T1000 (cell line): ENCODE measurements at places on chromosomes 7 and 10.

- no peak for DNase-seq
Measured at GRCh38 chr7:70053421-70053820, 455.1 kb downstream of the AUTS2 start.

DNA sequence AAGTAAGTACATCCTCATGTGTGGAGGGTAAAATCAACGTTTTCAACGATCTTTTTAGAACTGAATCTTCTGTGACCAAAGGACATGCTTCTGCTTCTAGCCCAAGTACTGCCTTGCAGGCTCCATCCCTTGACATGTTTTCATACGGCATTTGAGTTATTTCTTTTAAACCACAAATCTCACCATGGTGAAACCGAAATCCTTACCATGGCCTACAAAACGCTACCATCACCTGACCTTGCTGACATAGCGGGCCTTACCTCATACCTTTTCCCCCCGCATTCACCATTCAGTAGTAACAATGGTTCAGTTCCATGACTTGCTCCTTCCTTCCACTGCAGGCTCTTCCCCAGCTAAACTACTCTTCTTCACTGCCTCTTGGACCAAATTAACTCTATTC is 3.5 kb downstream of the RNF216 start:
- DNase-seq, result no peak

DNA sequence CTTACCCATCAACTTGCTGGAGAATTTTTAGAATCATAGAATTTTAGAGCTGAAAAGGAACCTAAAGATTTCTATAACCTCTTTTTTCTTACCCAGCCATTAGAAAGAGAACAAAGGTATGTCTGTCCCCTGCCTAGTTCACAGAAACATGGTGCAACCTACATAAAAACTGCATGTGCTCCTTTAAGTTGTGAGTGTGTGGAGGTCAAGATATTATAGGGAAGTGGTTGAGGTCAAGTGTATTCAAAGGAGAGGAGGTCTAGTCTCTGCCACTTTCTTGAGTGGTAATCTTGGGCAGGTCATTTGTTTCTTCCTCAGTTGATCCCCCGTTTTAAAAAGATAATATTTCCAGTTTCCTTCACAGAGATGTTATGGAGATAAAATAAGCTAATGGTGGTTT is 6.4 kb downstream of the UBTD1 start:
- no peak for DNase-seq

DNA sequence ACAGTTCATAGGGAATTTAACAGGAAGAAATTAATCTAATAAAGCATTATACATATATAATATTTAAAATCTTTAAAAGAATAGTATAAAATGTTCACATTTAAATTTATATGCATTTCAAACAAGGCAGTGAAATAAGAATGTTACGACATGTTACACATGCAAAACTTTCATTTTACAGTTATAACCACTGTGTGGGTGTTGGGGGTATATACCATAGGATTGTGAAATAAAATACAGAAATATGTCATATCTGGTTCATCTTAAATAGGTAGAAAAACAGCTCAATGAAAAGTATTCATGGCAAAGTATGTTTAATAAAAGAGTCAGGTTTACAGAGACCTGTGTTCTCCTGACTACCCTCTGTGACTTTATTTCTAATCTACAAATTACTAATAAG is 45.6 kb downstream of the CHCHD3 start:
- no peak for DNase-seq

- DNase-seq, result no peak
Measured at GRCh38 chr10:130195746-130196294, 59.6 kb downstream of the GLRX3 start.

DNA sequence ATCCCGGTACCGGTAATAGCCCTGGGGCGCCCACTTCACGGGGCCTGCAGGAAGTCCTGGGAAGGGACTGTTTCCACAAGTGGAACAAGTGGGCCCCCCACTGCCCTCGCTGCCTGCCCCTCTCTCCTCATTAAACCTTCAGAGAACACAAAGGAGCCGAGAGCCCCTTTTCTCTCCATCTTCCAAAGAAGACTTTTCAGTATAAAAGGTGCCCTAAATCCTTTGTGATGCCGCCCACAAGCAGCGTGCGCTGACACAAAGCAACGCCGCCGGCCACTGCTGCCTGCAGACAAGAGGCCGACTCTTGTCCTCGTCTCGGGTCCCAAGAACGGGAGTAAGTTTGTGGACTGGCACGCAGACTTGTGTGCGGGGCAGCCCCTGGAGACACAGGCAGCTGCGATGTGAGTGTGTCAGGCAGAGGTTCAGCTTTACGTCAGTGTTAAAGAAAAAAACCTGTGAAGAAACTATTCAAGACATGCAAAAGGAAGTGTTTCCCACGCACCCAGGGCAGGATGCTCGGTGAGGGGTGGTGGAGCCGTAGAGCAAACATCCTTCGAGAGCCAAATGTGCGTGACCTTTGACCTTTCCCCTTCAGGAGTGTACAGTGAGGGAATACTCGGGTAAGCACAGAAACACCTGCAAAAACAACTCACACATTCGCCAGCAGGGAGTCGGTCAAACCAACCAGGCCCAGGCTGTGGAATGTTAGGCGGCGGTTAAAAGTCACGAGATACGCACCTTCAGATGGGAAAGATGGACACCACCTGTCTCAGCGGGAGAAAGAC is 118.2 kb downstream of the VIPR2 start:
- DNase-seq, result no peak

GRCh38 chr7:30117896-30118295 is 16.9 kb upstream of the MTURN start:
- no peak for DNase-seq

- no peak for DNase-seq
Measured at GRCh38 chr7:132977234-132977633, 104.7 kb downstream of the CHCHD3 start.

DNA sequence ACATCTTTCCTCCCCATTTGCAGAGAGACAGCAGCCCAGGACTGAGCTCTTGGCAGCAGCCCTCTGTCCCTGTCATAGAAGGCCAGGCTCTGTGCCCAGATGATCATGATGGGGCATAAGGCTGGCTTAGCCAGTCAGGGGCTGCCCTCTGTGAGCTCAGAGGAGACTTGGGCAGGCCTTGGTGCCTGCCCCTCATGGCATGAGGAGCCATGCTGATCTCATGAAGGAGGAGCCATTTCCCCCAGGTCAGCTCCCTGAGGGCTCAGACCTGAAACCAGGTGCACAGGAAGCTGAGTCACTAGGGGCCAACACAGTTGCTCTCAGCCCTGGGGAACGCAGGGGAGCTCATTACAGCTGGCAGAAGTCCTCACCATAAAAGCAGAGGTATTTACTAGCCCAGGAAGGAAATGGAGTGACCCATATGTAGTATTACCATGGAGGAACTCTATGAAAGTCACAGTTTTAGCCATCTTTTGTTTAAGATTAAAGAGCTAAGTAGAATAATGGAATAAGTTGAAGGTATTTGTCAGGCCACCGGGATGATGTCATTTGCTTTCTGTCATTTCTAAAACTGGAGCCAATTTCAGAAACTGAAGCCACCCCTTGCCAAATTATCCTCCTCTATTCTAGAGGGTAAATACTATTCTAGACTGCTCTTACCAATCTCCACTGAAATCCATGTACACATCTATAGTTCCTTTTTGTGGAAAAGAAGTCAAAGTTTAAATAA is 362.4 kb upstream of the ZNF32 start:
- DNase-seq, result no peak

DNA sequence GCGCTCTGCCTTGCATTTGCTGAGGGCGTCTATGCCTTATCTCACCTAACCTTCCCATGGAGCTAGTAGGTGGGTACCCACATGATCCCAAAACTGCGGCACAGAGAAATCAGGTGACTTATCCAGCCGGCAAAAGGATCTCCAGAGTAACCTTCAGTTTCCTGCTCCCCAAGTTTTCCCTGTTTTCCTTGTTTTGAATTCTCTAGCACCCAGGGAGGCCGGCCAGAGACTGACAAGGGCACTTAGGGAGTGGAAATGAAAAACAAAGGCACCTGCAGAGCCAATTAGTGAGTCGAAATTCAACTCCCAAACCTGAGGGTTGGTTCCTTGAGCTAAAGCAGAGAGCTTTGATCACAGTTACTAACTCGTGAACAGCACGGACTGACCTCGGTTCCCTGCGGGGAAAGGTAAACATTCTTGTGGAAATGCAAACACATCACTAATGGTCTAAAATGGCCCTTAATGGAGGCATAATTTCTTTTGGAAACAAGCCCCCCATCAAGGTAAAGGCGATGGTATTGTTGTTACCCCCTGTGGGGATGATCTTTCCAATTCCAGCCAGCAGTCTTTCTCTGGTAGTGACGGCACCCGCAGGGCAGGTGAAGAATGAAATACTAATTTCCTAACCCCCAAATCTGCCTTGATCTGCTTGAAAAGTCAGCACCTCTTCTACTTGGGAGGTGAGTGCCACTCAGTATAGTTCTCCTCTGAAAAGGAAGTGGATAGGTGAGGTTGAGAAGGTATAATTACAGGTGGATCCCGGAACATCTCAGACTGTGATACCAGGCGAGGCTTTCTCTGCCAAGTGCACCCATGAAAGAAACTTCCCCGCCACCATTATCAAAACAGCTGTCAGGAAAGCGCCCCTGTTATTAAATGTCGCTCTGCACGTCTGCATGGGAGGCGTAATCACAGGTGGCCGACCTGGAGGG is 365.6 kb upstream of the AUTS2 start:
- DNase-seq, result no peak

DNA sequence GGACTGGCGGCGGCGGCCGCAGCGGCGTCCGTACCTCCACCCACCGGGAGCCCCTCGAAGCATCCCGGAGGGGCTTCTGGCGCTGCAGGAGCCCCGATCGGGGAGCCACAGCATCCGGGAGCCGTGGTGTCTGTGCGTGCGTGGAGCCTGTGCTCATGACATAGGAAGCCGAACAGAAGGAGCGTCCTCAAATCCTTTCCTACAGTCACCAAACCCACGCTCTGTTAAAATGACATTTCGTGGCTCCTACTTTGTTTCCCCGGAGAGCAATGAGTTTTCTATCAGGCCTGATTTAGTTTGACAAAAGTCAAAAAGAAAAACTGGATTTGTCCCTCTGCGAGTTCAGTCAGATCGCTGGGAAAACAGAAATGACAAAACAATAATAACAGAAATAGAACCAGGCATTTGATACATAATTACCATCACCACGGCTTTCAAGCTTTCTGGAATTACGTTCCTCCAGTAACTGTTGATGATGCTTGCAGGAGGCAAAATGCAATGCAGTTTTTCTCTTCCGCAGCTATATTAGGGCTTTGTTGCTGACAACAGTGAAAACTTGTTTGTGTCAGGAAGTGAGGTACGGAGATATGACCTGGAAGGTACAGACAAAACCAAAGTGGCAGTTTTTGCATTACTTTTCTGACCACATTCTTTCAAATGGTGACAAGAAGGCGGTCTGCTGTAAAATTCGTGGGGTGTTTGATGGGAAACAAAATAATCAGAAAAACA is 219.3 kb upstream of the MKLN1 start:
- DNase-seq, result no peak

GRCh38 chr7:29356631-29357030 is 162.1 kb downstream of the CHN2 start:
- no peak for DNase-seq

- DNase-seq, result no peak
Measured at GRCh38 chr10:1187151-1187854, 131.1 kb downstream of the WDR37 start.
